ENCODE measurements at places on chromosomes 2 and 18.

DNA sequence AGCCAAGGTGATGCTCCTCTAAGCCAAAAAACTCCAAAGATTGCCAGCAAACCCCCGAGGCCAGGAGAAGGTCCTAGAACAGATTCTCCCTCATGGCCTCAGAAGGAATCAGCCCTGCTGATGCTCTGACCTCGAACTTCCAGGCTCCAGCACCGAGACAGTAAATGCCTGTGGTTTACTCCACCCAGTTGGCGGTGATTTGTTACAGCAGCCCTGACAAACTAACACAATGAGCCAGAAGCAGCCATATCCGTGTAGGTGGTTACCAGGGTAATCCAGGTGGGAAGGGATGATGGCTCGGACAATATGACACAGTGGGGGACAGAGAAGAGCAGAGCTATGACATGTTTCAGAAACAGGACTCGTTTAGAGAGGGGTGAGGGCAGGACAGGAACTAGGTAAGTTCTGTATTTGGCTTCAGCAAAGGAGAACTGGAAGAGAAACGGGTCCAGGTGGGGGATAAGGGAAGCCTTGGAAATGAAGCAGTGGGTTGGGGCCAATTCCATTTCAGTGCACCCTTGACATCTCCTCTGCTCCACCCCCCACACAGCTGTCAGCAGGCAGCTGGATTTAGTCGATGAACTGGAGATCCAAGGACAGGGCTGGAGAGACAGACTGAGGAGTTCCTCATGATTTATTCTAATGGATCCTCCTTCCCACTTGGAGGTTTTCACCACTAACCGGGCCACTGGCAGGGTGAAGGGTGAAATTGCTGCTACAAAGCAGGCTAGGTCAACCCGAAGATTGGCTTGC, 179.7 kb upstream of the SH3BP4 start:
- DNase-seq: no peak

DNA sequence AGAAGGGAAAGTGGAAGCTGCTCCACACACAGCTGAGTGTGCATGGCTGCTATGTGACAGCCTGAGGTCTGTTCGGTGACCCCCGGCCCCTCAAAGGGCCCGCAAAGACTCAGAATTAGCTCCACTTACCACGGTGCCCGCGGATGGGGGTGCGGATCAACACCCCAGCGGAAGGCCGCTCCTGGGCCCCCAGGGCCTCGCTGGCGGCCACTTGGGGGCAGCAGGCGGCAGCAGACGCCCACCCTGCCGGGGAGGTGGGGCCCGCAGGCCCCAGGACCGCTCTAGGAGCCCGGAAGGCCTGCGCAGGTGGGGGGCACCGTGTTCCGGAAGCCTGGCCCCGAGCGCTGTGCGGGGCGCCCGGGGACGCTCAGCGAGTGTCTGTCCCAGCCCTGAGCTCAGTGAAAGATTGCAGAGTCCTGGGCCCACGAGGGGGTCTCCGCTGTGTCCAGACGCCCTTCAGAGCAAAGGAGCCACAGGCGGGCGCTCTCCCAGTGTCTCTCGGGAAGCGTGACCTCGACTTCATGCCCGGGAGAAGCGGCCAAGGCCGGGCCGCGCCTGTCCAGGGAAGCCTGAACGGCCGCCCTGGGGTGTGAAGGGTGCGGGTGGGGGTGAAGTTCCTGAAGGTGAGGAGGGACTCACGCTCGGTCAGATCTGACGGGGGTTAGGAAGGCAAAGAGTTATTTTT, 118.7 kb downstream of the VAPA start:
- DNase-seq: no peak

DNA sequence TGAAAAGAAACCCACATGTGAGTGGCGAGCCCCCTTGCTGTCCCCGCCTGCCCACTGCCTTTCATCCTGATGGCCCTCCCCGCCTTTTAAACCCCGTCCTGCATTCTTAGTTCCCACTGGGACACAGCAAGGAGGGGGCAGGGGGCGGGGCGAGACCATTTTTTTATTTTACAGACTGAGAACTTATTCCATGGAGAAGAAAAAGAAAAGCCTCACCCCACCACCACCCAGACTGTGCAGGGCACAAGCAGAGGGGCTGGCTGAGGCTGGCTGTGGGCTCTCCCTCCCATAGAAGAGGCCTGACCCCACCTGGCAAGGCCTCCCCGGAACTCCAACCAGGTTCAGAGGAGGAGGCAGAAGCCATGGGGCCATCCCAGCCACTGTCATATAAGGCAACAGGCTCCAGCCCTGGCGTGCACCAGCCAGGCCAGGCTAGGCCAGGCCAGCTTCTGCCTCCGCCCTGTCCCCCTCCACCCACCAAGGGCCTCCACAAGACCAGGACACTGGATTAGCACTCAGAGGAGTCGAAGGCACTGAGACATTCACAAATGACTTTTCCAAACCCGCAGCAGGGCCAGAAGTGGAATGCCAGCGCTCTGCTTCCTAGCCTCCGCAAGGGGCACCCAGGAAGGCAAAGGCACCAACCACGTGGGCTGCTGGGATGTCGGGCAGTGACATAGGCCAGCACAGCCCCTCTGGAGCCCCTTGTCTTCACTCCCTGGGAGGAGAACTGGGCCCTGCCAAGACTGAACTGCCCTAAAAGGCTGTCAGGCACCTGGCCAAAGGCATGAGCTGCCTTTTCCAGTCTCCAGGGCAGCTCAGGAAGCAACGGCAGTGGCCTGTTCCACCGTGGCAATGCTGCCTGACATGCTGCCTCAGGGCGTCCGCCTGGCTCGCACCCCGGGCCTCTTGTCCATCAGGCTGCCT, 37.5 kb upstream of the SEMA4C start:
- DNase-seq: no peak

- DNase-seq: no peak
These were observed 516.7 kb upstream of the HS6ST1 start for GRCh38 chr2:128835342-128835855.

DNA sequence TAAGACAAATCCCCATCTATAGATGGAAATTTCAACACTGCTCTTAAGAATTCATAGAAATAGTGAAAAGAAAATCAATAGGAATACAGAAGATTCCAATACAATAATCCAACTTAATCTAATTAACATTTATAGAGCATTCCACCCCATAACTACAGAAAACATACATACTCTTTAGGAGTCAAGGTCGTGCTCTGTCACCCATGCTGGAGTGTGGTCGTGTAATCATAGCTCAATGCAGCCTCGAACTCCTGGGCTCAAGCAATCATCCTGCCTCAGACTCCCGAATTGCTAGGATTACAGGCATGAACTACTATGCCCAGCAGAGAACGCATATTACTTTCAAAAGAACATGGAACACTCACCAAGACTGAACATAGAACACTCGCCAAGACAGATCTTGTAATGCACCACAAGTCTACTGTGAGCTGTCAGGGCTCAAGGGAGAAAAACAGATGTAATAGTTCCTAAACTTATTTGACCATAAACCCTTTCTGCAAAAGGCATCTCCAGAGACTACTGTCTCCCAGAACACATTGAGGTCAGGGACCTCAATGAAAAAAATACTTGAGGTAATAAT, 14.1 kb downstream of the MEMO1 start:
- DNase-seq: no peak

GRCh38 chr2:19818039-19818438, 83.7 kb downstream of the TTC32 start:
- no peak for DNase-seq

DNA sequence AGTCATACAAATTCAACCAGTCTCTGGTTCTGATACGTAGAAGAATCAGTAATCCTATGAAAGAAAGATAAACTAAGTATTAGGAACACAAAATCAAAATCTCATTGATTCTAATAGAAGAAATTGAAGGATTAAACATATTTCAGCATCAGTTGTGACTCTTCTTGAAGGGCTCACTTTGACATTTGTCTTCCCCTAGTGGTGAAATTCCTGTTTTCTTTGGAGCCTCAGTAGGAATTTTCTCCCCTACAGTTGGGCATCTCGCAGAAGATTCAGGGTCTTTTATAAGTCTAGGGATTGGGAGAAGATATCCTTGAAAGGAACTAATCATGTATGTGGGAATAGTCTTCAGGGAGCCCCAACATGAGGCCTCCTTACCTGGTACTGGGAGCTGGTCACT, 2.8 kb upstream of the CRYGB start:
- no peak for DNase-seq

- no peak for DNase-seq
These were observed 158.5 kb upstream of the NOSTRIN start for GRCh38 chr2:168643979-168644378.

GRCh38 chr2:157911750-157912149, 35.6 kb upstream of the ACVR1 start:
- DNase-seq: no peak

- peak; percentile 29 for DNase-seq
These were observed 7.6 kb upstream of the PRKCE start for GRCh38 chr2:45643543-45644542.

- DNase-seq: no peak
These were observed 25.3 kb downstream of the CROCC2 start for GRCh38 chr2:240931319-240931949.

DNA sequence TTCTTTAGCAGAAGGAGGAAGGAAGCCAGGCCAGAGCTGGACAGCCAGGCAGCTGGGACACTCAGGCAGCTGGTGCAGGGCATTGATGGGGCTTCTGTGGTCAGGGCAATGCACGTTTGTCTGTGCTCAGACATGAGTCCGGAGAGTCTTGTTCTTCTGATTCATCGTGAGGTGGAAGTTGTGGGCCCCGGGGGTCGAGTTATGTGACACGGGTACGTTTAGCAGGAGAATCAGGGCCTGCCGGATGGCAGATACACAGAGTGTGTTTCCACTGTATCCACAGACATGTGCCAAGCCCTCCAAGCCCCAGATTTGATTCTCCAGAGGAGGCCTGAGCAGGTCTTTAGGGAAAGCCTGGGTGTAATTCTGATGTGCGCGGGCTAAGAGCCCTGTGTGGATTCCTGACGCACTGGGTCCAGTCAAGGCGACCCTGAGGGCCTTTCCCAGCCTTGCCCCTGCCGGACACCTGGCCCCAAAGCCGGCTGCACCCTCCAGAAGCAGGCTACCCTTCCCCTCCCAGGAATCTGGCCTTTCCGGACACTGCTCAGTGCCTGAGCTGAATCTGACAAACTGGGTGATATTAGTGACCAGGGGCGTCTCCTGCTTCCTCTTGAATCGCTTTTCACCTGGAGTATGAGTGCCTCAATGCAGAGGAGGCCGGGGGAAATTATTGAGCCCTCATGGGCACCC, 10.1 kb downstream of the ARHGEF4 start:
- no peak for DNase-seq

DNA sequence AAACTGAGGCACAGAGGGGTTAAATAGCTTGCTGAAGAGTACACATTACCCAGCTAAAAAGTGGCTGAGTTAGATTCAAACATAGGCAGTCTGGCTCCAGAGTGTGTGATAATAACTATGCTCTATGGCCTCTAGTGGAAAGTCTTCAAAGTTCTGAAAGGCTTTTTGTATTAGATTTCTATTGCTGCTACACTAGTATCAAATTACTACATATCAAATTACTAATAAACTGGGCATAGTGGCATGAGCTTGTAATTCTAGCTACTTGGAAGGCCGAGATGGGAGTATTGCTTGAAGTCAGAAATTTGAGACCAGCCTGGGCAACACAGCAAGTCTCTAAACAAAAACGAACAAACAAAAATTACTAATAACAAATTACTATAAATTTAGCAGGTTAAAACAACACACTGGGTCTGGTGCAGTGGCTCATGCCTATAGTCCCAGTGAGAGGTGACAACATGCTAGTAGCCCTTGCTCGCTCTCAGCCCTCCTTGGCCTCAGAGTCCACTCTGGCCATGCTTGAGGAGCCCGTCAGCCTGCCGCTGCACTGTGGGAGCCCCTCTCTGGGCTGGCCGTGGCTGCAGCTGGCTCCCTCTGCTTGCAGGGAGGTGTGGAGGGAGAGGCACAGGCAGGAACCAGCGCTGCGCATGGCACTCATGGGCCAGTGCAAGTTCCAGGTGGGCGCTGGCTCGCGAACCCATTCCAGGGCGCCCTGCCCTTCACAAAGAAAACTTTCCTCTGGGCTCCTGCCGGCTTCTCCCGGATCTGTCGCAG, 38.2 kb upstream of the TWSG1 start:
- DNase-seq: no peak

- no peak for DNase-seq
These were observed 21.9 kb downstream of the TEX44 start for GRCh38 chr2:231614559-231615057.

DNA sequence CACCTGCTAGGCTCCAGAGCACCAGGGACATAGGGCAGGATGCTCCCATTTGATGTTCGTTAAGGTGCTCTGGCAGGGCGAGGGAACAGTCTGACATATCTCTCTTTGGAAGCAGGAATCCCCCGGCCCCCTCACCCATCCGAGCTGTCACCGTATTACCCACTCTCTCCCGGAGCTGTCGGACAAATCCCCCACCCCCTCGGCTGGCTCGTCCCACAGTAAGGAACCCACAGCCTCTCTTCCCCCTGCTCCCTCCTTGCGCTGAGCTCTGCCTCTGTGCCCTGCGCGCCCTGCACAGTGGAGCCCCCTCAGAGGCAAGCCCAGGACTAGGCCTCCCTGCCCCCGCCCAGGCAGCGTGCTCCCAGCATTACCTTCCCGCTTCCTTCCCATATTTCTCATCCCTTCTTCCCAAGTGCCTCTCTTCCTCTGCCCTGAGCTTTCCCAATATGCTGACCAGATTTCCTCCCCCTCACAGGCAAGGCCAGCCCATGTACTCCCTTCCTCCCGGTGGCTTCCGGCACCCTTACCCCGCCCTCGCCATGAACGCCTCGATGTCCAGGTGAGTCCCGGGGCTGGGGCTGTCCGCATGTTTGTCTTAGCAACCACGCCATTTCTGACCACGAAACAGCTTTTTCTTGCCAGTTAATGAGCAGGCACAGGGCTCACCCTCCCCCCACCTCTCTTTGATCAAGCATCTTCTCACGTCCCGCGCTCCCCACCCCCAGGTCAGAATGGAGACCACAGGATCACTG, 23.8 kb downstream of the TGOLN2 start:
- DNase-seq: no peak

- DNase-seq: no peak
These were observed 81.3 kb downstream of the FAM210A start for GRCh38 chr18:13645093-13645492.

DNA sequence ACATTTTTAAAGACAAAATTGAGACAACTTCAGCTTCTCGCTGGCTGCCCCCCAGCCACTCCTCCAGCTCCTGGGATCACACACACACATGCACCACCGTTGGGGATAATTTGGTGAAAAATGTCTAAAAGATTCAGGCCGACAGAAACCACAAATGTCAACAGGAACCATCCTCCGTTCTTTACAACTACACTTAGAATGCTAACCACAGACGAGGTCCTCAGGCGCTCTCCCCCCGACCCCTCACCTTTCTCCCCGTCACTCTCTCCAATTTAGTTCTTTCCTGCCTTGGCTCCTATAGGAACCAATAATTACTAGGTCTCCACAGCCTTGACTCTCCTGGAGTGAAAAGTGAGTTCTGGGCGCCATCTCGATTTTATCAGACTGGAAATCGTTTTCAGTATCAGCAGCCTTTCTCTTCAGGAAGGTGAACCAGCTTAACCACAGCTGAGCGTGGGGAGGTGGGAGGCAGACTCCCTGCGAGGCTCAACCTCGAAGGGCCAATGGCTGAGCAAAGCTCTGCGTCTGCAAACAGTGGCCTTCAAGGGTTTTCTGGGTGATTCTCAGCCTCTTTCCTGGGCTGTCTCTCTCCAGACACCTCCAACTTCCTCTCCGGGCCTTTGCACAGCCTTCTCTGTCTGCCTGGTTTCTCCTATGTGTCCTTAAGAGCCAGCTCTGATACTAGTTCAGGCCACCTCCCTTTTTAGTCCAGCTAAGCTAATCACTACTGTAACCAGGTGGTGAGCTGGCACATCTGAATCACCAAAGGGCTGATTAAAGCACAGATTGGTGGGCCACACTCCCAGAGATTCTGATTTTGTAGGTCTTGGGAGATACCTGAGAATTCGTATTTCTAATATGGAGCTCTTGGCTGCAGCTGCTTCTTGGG, 115.7 kb upstream of the COPS8 start:
- DNase-seq: no peak

GRCh38 chr2:100563407-100564247, 834 bp downstream of the PDCL3 start:
- no peak for DNase-seq

All from MV-4-11 (cell line).